ENCODE measurements at places on chromosomes 6 and 20. TPM values are rescaled to one million over a fixed set of nuclear protein-coding genes. Genes with fewer than 3 reads are reported as not detected.

- peaks cover 7% of the 10 kb centered on the region for H3K4me1 ChIP-seq
- no peak overlapping the region for H3K27ac ChIP-seq
- H3K4me3 ChIP-seq: no peak overlapping the region
These were observed 2.2 kb upstream of the CNR1 start for GRCh38 chr6:88168362-88168761.

DNA sequence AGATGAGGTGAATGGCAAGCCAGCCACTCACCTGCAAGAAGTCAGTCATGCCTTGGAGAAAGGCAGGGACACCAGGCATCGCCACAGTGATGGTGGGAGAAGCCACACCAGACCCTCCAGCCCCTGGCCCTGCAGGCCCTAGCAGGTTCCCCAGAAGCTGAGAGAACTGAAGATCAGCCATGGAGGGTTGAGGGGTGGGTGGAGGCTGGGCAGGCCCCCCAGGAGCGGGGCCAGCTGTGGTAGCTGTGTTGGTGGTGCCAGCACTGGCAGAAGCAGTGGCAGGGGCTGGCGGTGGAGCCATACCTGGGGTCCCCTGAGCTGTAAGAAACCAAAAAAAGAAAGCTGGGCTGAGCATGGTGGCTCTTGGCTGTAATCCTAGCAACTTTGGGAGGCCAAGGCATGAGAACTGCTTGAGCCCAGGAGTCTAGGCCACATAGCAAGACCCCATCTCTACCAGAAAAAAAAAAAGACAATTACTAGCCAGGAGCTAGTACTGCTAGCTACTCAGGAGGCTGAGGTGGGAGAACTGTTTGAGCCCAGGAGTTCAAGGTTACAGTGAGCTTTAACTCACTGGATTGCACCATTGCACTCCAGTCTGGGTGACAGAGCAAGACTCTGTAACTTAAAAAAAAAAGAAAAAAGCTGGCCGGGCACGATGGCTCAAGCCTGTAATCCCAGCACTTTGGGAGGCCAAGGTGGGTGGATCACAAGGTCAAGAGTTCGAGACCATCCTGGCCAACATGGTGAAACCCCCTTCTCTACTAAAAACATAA lies 9.5 kb downstream of the BAG6 start:
- no peak for DNase-seq
- H3K27ac ChIP-seq: no peak overlapping the region
- H3K27me3 ChIP-seq: no peaks in the 10 kb centered on the region
- H3K4me3 ChIP-seq: no peak overlapping the region
- H3K36me3 ChIP-seq: peaks cover 100% of the 10 kb centered on the region
- H3K4me1 ChIP-seq: peaks cover 4% of the 10 kb centered on the region

PGC gene
- polyA plus RNA-seq: 1.0 TPM

BMP7 gene
- not detected for polyA plus RNA-seq

Measured in psoas muscle (tissue), 8 donors.